CD4-positive, alpha-beta T cell treated with Interleukin-15 for 1 hour (primary cell): ENCODE measurements at places on chromosomes 1 and 21.

GRCh38 chr21:38683222-38683621 lies 122.5 kb upstream of the ETS2 start:
- no peak for DNase-seq

GRCh38 chr1:228272831-228273571 lies 65.2 kb downstream of the OBSCN start:
- DNase-seq = no peak

DNA sequence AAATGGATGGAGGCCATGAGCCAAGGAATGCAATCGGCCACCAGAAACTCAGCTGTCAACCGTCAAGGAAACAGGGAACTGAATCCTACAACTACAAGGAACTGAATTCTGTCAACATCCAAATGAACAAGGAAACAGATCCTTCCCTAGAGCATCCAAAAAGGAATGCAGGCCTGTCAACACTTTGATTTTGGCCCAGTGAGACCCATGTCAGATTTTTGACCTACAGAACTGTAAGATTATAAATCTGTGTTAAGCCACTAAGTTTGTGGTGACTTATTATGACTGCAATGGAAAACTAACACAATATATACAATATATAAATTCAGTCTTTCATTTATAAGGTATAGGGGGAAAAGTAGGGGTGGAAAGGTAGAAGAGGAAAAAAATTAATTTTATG lies 55.3 kb downstream of the SHCBP1L start:
- no peak for DNase-seq

DNA sequence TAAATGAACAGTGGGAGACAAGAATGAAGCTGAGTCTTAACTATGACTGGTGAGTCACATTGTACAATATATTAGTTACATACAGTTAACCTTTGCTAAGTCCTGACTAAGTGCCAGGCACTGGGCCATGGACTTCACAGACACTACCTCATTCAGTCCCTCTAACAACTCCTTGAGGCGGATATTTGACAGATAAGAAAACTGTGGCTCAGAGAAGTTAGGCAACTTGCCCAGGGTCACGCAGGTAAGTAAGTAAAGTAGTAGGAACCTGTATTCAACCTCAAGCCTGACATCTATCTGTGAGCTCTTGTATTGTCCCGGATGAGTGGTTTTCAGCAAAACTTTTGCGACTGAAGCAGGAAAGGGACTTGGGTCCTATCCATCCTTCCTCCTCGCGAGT lies 62.1 kb downstream of the GNG12 start:
- DNase-seq = no peak

DNA sequence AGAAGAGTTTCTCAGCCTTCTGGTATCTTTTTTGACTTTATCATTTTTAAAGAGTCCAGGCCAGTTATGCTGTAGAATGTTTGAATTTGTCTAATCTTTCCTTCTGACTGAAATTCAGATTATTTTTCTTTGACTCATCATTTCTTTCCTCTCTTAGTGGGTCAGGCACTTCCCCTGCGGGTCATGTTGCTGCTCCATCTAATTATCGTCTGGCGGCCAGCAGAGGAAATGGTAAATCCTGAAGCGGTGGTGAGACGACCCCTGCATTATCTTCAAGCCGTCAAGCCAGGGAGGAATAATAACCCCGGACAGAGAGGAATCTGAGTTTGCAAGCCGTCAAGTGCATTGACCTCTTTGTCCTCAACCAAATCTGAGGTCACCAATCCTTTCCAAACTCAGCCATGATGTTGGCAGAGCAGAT lies 102.1 kb downstream of the ADSS2 start:
- no peak for DNase-seq

GRCh38 chr1:178055093-178055492 lies 38.8 kb upstream of the RASAL2 start:
- no peak for DNase-seq
